Spinal cord (tissue), 10 donors: ENCODE measurements at places on chromosomes 2 and 18. TPM values are rescaled to one million over a fixed set of nuclear protein-coding genes. Genes with fewer than 3 reads are reported as not detected.

GRCh38 chr2:205188239-205189138 is 493.8 kb upstream of the NRP2 start:
- peak; percentile 65 for DNase-seq

Gene STARD6
- total RNA-seq = 0.69 TPM

Gene COLEC11
- 31.1 TPM for total RNA-seq

- DNase-seq = no peak
Observed at GRCh38 chr2:239285071-239285931, 115.5 kb downstream of the HDAC4 start.

- DNase-seq = no peak
Observed at GRCh38 chr18:47970664-47971531, 40.4 kb upstream of the SMAD2 start.

Gene TGFA
- 7.8 TPM for total RNA-seq

DNA sequence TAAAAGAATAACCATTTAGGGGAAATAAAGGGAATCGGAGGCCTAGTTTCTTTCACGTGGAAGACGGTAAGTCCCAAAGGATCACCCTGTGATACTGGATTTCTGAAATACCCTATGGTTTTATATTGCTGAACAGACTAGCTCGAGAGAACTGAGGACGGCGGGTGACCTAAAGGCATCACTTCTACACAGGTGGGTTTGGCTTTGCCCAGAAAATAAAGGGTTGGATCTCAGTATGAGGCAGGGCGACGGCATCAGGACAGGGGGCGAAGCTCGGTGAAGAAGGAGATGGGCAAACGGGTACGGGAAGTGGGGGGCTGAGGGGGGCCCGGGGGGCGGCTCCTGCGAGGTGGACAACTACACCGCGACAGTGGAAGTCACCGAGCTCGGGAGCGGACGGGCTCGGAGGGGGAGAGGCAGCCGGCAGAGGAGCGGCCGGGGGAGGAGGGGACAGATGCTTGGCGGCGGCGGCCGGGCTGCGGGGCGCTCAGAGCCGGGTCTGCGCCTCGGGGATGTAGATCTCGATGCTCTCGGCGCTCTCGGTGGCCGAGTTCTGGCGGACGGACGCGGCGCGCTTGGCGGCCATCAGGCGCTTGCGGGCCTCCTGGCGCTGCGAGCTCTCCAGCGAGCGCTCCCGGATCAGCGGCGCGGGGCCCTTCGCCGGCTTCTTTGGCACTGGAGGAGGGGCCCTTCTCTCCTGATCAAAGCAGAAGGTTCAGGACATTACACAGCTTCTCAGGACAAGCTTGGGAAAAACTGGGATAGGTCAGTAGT is 48.9 kb downstream of the TGIF1 start:
- no peak for DNase-seq

GRCh38 chr18:1464444-1465217 is 560.0 kb downstream of the ADCYAP1 start:
- no peak for DNase-seq

- no peak for DNase-seq
Observed at GRCh38 chr2:169683054-169683424, 11.2 kb downstream of the CFAP210 start.

- no peak for DNase-seq
Observed at GRCh38 chr18:58788971-58789875, 75.5 kb upstream of the ZNF532 start.
